HCEC 1CT (cell line): ENCODE measurements at places on chromosomes 11 and 22.
A peak's percentile ranks its signal among the peaks of the same experiment; 100 is the strongest.

GRCh38 chr11:21723678-21724077 is 469.2 kb upstream of the ANO5 start:
- DNase-seq, result no peak

DNA sequence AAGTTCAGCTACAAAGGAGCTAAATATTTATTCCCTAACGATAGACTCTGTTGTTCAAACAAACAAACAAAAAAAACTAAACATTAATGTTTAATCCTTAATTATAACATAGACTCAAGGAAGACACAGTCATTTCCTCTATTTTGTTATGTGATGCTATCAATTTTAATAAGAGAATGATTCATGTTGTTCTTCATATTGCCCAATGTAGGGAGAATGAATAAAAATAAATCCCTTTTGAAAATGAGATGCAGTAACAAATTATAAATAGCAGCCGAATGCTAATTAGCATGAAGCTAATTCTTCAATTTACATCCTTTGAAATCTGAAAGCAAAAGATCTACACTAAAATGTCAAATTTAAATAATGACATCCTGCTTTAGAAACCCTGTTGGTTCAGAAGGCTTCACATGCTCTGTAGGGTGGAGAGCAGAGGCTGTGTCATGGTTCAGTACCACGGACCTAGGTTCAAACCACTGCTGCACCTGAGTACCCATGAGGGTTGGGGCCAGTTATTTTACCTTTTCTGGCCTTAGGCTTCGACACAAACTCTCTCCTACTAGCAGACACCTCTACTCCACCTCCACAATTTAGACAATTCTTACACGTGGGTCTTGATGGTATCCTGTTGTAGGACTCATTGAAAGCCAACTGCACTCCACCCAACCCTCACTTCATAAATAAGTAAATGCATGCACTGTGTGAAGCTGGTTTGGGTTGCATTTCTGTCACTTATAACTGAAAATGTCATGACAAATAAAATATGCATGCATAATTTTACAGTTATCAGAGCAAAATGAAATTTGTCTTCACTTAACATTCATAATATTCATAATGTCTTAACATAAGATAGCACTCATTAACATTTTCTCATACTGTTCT is 89.0 kb downstream of the RRAS2 start:
- DNase-seq, result no peak

DNA sequence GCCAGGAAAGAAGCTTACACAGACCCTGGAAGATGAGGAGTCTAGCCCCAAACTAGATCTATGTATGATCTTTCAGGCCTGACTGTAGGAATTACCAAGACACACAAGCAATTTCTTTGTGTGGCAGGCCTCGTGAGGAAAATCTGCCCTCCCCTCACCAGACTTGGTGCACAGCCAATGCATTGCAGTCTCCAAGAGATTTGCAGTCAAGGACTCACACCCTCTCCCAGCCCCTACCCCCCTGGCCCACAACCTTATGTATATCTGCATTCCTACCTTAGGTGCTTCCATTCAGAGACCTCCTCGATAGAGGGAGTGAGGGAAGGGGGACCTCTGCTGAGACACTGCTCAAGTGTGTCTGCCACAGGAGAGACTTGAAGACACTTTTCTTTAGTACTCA is 9.8 kb downstream of the OR8B12 start:
- no peak for DNase-seq

GRCh38 chr22:49657275-49657973 is 170.2 kb downstream of the BRD1 start:
- no peak for DNase-seq

GRCh38 chr11:127564810-127565209 is 564.2 kb upstream of the KIRREL3 start:
- DNase-seq, result no peak

GRCh38 chr11:78830277-78830819 is 255.7 kb upstream of the NARS2 start:
- DNase-seq, result no peak

DNA sequence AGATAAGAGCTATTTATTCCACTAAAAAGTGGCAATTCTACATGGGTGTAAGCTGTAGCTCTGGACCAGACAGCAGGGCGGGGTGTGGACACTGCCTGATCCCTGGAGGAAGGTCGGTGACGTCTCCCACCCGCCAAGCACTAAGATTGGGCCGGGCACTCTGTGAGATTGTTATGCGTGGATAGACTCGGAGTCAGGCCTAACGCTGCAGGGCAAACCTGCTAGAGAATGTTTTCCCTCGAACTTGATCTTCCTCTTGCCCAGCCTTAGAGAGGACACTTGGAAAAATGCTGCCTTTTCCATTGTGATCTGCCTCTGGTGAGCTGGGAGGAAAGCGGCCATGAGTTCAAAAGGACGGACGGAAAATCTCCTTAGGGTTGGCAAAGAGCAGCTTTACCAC is 1273.4 kb downstream of the TBC1D22A start:
- no peak for DNase-seq

DNA sequence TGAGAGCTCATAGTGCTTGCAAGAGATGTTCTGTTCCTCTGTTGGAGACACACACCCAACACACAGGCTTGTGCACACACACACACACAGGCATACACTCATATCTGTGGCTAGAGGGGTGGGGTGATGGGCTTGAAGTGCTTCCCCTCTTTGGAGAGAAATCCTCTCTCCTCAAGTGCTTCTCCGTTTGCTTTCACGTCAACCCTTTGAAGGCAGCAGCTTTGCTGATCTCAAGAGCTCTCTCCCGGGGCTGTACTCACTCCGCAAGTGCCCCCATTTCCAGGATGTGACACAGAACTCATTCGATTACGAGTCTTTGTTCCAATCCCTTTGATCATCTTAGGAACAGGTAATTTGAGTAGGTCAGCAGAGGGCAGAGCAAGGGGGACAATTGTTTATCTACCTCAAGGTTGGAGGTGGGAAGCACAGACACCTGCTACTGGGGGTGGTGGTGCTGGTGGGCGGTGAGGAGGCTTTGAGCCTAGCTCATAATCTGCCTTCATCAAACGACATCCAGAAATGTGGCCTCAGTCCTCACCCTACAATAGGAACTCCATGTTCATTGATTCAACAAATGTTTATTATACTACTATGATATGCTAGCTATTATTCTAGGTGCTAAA is 529.8 kb upstream of the CADM1 start:
- no peak for DNase-seq

DNA sequence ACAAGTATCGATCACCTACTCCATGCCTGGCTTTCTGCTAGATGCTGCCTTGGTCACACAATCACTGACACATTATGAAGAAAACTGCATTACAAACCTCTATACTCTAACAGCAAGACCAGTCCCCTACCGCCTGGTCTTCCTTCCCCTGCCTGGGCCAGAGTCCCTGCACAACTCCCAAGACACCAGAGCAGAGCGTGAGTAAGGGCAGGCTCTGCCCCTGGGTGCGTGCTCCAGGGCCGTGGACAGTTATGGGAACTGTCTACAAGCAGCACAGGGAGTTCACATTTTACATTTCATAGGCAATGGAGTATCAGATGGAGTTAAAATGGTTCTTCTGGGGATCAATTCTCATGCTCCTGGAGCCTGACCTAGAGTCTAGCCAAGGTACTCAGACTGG is 6.5 kb downstream of the FZD4 start:
- DNase-seq, result no peak

DNA sequence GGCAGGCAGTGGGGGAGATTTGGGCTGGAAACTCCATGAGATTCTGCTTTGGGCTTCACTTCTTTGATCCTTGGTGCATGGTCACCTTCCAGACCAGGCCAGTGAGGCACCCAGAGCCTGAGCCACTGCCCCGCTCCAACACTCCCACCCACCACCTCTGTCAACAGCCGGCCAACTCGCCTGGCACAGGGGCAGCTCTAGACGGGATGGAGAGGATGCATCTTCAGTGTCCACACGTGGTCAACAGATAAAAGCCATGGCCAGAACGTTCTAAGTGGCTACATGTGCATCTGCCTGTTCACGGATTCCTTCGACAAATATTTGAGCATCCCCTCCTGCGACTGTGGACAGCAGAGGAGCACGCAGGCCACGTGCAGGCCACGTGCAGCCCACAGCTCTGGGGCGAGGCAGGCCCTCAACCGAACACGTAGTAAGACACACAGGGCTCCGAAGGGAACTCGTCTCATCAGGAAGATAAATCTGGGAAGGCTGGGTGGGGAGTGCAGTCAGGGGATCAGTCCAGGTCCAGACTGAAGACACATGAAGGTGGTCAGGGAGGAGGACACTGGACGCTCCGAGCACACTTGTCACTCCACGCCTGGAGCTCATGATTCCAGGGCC is 1.2 kb downstream of the LRRC56 start:
- DNase-seq, result no peak

DNA sequence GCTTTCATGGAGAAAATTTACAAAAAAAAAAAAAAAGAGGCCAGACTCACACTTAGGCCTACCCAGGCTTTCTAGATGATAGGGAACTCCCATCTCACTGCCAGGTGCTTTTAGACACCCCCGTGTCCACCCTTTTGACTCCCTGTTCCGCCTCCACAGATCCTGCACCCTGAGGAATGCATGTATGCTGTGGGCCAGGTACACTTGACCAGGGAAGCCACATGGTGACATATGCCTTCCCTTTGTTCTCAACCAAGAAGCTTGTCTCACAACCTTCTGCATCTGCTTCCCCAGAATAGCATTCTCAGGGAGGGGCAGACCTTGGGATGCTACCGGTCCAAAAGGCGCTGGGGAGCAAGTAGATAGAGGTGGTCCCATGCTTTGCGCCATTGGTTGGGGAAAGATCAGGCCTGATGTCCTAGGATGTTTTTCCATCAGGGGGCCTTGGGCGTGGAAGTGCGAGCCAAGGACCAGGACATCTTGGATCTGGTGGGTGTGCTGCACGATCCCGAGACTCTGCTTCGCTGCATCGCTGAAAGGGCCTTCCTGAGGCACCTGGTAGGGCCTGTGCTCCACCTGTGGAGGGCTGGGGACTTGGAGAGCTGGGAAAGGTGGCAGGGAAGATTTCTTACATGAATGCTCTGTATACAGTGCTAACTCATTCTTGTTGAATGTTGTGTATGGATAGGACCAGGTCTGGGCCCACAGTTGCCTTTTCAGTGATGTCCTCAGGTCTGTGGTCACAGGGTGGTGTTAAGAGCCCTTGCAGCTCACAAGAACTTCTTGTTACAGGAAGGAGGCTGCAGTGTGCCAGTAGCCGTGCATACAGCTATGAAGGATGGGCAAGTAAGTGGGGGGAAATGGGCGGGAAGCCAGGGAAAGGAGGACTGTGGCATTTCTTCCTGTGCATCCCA is 7.5 kb downstream of the HMBS start:
- no peak for DNase-seq

DNA sequence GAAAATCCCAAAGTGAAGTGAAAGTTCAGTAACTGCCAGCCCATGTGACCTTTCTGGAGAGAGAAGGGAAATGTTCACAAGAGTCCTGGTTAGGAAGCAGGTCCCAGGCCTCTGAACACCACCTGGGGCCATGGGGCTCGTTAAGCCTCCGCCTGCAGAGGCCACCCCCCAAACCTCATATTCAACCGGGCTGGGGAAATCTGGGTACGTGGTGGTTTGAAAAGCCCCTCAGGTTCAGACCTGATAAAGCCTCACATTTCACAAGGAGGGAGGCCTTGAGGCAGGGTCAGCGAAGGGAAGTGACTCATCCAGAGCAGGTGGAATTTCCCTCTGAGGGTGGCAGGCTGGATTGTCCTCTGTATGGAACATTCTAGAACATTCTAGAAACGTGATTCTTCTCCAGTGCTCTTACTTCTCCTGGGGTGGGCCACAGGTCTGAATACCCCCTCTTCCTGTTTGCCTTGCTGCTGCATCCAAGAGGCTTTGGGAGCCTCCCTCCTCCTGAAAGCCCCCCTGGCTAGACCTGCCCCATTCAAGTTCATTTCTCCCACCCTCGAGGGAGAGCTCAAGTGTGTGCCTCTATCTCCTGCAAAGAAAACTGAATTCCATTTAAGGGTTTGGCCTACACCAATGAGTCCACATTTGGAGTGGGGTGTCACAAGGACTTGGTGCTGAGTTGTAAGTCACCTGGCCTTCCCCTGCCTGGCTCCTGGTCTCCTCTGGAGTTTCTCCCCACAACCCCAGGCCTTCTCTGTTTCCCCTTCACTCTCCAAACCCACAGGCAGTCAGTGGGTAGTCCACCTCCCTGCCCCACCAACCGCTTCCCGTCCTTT is 6.3 kb downstream of the FXYD2 start:
- no peak for DNase-seq

DNA sequence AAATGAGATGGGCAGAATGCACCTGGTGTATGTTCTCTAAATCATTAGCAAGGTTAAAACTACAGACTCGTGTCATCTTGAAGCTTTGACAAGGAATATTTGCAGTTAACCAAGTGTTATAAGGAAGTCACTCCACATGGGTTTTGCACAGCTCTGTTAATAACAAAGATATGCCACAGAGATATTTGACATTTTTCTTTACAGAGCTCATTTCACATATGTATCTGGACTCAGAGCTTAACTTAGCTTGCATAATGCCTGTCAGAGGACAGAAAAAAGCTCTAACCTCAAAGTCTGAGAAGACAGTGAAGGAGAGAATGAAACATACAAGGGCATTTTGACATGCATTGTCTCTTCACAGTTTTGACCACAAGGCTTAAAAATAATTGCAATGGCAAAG is 105.5 kb downstream of the C11orf87 start:
- peak; percentile 27 for DNase-seq

- no peak for DNase-seq
Measured at GRCh38 chr11:134339756-134340155, 8.0 kb downstream of the GLB1L2 start.

- DNase-seq, result no peak
Measured at GRCh38 chr11:64772303-64773018, 5.9 kb downstream of the SF1 start.

DNA sequence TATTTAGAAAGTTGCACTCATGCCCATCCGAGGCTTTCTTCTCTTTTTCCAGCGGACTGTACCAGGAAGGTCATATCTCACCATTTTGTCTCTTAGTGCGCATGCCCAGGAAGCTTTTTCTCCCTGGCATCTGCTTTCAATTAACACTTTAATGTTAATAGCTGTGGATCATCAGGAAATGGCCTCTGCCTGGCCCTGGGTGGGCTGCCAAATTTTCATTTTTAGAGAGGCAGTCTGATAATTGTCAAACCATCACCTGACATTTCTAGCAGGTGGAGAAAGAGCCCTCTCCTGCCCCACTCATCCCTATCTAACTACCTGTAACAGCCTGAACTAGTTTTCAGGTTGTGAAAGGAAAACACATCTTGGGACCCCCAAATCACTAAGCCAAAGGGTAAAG is 257.4 kb upstream of the LRRC4C start:
- DNase-seq, result no peak

- no peak for DNase-seq
Measured at GRCh38 chr22:33393432-33393831, 335.3 kb upstream of the SYN3 start.

GRCh38 chr11:128725630-128726319 is 31.9 kb downstream of the FLI1 start:
- DNase-seq, result no peak

GRCh38 chr11:130389335-130389935 is 39.0 kb downstream of the ADAMTS8 start:
- DNase-seq, result no peak

DNA sequence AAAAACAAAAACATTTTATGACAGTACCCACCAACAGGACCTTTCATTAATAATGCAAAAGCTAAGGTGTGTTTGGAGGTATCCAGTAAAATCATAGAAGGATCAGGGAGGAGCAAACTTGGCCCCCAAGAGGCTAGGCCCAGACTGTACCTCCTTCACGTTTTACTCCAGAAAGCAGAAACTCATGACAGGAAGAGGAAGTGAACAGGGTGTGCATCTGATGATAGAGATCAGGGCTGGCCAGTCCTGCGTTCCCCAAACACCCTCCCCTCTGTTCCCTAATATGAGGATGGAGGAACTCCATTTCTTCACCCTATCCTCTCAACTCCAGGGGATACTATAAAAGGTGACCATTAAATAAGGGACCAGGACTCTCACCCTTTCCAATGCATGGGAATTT is 10.2 kb upstream of the MS4A12 start:
- no peak for DNase-seq
